Activated CD4-positive, alpha-beta T cell treated with anti-CD3 and anti-CD28 coated beads, Interleukin-2, amount 10 ng/mL, durations not matched to agents 7 days and 5 days (primary cell): ENCODE measurements at places on chromosomes 3 and 15.

- no peak for DNase-seq
Observed at GRCh38 chr15:31341071-31341470, 14.4 kb downstream of the KLF13 start.

GRCh38 chr3:101253396-101253795 lies 67.0 kb downstream of the IMPG2 start:
- DNase-seq = no peak

- DNase-seq = no peak
Observed at GRCh38 chr15:70892912-70893560, 410 bp downstream of the LRRC49 start.

GRCh38 chr3:179526989-179527391 lies 35.7 kb upstream of the ACTL6A start:
- no peak for DNase-seq

DNA sequence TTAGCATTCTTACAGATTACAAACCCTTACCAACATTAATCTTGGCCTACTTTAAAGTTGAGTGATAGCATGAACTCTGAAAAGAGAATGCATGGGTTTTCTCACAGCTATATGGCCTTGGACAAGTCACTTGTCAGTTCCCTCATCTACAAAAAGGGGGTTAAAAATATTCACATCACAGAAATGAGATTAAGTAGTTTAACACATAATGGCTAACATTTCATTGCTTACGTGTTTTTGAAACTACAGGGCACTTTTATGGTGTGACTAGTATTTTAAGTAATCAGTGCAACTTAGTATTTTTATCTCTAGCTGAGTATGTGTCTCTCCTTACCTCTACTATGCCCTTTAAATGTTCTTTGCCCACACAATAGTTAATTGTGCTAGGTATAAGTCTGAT lies 13.8 kb downstream of the TRIM59 start:
- DNase-seq = no peak

DNA sequence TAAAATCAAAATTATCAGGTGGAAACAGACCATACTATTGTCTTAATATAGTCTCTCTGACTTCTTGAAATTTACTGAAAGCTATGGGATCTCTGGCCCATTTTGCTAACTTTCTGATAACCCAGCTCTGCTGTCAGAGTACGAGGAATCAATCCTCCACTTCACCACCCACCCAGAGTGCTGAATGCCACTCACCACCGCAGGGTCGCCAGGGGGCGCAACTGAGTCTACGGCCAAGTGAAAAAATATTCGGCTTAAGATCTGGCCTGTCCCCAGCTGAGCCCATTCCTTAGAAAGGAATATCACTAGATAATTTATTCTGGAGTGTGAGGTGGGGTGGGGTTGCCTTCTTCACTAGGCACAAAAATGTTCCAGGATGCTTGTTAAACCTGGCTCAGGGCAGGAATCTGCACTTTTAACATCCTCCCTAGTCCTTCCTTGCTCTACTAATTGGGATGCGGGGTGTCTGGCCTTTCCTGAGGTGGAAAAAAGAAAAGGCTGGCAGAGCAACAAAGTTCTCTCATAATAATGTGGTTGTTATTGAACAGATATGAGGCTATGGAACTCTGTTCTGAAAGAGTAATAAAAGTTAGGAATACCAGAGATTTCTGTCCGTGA lies 520.6 kb downstream of the MFSD1 start:
- DNase-seq = peak; percentile 16

- DNase-seq = no peak
Observed at GRCh38 chr15:97915261-97915660, 45.2 kb upstream of the ARRDC4 start.

GRCh38 chr15:36557364-36557763 lies 22.1 kb upstream of the CDIN1 start:
- no peak for DNase-seq

- no peak for DNase-seq
Observed at GRCh38 chr3:5095886-5096285, 26.2 kb upstream of the ARL8B start.

DNA sequence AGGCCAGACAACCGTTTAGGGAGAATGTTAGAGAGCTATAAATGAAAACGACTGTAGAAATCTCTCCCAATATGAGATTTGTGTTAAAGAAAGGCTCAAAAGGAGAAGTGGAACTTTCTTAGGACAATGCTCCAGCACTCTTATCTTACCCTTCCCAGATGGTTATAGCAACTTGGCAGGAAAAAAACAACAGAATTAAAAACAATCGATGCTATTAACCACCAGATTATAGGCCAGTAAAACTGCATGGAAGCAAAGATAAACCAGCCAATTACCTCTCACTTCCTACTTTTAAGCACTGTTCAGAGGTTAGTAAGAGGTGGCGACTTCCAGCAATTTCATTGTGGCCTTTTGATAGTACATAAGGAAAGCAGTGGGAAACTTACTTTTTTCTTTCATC lies 72.9 kb downstream of the TMCC1 start:
- no peak for DNase-seq

DNA sequence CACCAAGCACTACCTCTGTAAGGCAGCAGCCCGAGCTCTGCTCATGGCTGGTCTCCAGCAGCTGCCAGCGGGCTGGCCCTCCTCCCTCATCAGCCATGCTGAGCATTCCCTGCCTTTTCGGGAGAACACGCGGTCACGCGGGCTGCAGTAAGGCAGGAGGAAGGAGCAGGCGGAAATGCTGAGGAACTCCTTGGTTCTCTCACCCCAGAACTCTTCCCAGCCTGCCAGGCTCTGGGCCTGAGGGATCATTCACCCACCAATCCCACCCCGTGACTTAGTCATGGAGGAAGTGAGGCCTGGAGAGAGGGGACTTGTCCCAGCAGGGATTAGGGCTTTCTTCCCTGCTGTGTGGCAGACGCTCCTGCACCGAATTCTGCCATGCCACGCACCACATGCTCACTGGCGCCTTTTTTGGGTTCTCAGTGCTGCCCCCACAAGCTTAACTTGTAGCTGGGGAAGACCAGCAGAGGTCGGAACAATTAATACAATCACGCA lies 42.9 kb upstream of the RPL32 start:
- no peak for DNase-seq

GRCh38 chr15:40528801-40529200 lies 36.0 kb downstream of the CCDC32 start:
- no peak for DNase-seq

- no peak for DNase-seq
Observed at GRCh38 chr3:186814100-186814499, 7.8 kb upstream of the RFC4 start.

- DNase-seq = no peak
Observed at GRCh38 chr15:60972866-60973265, 256.2 kb downstream of the RORA start.

DNA sequence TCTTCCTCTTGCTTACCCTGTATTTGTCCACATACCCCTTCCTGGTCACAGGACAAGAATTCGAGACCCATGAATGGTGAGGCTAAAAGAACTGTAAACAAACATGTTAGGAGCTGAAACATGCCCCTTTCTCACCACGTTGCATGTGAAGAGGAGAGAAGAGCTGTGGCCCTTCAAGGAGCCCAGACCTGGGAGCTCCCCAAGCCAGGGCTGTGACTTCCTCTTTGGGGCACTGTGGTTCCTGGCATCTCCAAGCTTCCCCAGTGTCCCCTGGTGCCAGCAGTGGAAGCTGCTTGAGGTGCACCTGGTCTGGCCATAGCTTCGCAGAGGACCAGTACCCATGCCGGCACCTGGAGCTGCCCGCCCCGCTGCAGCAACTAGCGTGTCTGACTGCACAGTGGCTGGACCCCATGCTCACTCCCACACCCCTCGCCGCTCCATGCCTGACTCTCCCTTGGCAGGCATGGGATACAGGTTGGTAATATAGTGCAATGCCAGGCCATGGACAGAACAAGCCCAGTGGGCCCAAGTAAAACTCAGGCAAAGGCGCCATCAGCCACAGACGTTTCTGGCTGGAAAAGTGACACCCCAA lies 9.9 kb downstream of the SPCS1 start:
- DNase-seq = no peak

- DNase-seq = no peak
Observed at GRCh38 chr3:135565546-135565945, 400.0 kb upstream of the PPP2R3A start.

DNA sequence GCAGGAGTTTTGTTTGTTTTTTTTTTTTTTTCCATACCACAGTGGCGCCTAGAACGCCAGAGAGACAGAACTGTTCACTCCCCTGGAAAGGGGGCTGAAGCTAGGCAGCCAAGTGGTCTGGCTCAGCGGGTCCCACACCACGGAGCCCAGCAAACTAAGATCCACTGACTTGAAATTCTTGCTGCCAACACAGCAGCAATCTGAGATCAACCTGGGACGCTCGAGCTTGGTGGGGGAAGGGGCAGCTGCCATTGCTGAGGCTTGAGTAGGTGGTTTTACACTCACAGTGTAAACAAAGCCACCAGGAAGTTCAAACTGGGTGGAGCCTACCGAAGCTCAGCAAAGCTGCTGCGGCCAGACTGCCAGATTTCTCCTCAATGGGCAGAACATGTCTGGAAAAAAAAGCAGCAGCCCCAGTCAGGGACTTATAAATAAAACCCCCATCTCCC lies 29.8 kb downstream of the SPICE1 start:
- DNase-seq = peak; percentile 46

DNA sequence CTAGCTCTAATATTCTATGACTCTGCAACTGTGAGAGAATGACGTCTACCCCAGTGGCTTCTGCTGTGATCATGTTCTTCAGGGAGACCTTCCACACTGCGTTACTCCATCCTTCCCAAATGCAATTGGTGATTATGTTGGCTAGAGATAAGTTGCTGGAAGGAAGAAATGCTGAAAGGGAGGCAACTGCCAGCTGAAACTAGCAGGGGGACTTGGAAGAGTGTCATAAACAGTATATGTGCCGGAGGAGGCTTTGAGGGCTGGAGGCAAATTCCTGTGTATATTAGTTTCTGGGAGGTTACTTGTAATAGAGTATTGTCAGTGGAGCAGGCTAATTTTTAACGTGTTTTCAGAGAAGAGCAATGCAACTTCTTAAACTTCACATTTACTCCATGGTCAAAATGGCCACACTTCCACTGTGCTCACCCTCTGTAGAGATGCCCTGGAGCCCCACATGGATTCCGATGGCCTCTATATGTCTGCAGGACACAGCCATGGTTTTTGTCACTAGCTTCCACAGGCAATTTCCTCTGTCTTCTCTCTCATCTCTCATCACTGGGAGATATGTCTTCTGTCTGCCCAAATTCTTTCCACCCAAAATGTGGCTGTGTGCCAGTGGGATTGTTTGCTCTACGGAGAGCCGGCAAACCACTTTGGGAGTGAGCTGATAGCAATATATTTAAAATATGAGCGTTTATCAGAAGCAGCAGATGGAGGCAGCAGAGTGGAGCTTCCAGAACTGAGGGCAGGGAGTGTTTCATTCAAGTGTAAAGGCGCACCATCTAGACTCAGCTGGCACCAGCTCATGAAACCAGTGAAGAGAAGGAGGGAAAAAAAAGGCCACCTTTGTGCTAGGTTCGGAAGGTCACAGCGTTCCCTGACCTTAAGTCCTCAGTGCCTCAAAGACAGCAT lies 13.3 kb upstream of the CD47 start:
- no peak for DNase-seq

GRCh38 chr3:145190761-145191160 lies 970.2 kb downstream of the PLOD2 start:
- no peak for DNase-seq

DNA sequence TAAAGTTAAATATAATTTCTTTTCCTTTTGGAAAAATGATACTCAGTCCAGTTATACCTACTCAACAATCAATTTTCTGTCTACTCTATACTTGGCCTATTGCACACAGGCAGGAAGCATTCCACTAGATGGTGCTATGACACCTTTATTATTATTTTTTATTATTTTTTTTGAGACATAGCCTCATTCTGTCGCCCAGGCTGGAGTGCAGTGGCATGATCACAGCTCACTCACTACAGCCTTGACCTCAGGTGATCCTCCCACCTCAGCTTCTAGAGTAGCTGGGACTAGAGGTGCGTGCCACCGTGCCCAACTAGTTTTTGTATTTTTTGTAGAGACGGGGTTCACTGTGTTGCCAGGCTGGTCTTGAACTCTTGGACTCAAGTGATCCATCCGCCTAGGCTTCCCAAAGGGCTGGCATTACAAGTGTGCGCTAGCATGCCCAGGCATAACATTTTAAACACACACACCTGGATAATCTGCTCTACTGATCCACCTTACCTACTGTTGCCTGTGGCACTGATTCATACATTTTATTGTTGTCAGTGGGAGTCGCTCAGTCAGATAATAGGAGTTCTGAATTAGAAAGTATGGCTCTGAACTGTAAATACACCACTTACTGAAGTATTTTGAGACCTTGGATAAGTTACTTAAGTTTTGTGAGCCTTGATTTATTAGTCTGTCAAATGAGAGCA lies 56.2 kb downstream of the EIF3J start:
- peak; percentile 42 for DNase-seq

- DNase-seq = no peak
Observed at GRCh38 chr15:27842526-27842925, 256.6 kb downstream of the OCA2 start.

GRCh38 chr3:106844638-106845037 lies 532.6 kb upstream of the CCDC54 start:
- no peak for DNase-seq

- DNase-seq = no peak
Observed at GRCh38 chr3:152550284-152550683, 281.6 kb downstream of the MBNL1 start.

DNA sequence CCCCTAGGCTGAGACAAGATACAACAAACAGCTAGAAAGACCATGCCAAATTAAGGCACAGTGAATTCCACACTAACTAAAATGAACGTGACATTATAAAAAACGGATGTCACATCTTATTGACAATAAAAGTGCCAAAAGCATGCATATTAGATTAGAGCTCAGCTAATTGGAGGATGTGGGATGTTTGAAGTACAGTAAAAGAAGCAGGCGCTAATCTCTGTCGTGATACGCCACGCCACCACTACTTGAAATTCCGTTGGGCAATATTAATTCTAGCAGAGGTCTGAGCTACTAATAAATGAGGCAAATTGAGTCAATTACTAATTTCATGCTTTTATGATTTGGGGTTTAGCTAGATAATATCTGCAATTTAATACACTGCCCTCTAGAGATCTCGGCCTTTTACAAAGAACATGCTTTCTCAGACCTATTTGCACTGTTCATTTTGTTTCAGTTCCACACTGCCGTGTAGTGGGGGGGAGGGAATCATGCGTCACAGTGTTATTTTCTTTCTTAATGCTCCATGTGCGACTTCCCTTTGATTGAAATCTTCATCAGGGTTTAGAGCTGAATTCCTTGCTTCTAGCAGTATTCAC lies 52.9 kb upstream of the ROBO2 start:
- DNase-seq = no peak

DNA sequence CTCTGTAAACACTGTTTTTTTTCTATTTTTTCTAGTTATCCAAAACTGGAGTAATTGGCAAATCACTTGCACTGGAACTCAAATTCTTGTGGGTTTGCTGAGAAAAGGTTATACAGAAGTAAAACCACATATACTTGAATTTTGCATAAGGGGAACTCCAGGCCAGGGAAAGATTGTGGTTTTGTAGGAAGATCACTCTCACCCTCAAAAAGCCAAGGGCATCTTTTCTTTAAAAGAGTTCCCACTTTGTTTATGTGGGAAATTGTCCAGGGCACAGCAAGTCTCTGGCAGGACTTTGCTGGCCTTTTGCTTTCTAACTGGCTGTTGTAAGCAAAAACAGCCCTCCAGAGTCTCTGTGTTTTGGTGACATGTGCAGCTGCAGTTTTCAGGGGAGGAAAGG lies 340.3 kb upstream of the RBMS3 start:
- DNase-seq = no peak
